HuH-7.5 (cell line): ENCODE measurements at places on chromosomes 2 and 18.

- no peak for DNase-seq
Measured at GRCh38 chr2:110768591-110768990, 36.2 kb downstream of the ACOXL start.

- DNase-seq = no peak
Measured at GRCh38 chr18:21997207-21998143, 171.9 kb upstream of the GATA6 start.

- no peak for DNase-seq
Measured at GRCh38 chr2:136497709-136498108, 267.6 kb upstream of the THSD7B start.

- no peak for DNase-seq
Measured at GRCh38 chr2:234243871-234244565, 193.5 kb downstream of the SPP2 start.

GRCh38 chr2:97766567-97766966 is 53.2 kb downstream of the ZAP70 start:
- DNase-seq = no peak

DNA sequence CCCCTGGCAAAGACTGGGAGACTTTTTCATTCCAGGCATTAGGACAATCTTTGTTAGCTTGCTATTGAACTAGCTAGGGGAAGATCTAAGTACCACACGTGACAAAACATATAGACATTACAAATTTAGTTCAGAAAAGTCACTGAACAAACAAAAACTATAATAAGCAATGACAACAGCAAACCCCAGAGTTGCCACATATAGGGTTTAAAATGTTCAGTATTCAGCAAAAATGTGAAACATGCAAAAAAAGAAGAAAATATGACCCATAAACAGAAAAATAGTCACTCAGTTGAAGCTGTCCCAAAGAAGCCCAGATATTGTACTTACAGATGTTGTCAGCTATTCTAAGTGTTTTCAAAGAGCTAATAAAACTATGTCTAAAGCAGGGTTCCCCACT is 431.1 kb upstream of the CDH2 start:
- DNase-seq = no peak
